Activated B cell treated with CpG ODN at 0.5 μM for 24 hours (primary cell): ENCODE measurements at places on chromosomes 4 and X.

DNA sequence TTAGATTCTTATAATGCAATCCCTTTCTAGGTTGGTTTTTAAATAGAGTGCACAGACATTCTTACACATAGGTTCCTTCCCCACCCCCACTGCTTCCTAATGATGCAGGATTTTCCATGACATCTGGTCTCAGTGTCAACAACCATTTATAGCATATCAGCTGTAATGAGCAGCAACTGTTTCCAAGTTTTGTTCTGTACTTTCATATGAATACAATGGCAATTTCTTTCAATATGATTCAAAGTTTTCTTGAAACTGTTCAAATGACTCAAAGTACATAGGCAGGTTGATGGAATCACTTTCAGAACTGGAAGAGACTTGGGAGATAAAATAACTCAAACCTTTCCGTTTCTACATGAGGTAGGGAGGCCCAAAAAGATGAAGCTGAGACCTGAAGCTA lies 220.7 kb downstream of the CAMK2D start:
- H3K36me3 ChIP-seq: peaks cover 28% of the 10 kb centered on the region
- H3K4me3 ChIP-seq: no peak overlapping the region
- H3K27me3 ChIP-seq: no peaks in the 10 kb centered on the region
- H3K27ac ChIP-seq: no peak overlapping the region
- no peak for DNase-seq

DNA sequence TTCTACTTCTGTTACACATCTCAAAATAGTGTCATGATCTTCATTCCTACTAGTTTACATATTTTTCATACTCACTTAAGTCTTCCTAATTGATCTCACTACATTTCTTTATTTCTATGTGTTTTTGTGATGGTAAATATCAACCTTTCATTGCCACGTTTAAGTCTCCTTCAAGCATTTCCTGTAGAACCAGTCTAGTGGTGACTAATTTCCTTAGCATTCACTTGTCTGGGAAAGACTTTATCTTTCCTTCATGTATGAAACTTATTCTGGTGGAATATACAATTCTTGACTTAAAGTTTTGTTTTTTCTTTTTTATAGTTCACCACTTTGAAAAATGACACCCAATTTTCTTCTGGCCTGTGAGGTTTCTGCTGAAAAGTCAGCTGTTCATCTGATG lies 181.4 kb upstream of the NEIL3 start:
- no peak for DNase-seq
- no peaks in the 10 kb centered on the region for H3K27me3 ChIP-seq
- H3K27ac ChIP-seq: no peak overlapping the region
- no peaks in the 10 kb centered on the region for H3K36me3 ChIP-seq
- no peaks in the 10 kb centered on the region for H3K4me1 ChIP-seq

DNA sequence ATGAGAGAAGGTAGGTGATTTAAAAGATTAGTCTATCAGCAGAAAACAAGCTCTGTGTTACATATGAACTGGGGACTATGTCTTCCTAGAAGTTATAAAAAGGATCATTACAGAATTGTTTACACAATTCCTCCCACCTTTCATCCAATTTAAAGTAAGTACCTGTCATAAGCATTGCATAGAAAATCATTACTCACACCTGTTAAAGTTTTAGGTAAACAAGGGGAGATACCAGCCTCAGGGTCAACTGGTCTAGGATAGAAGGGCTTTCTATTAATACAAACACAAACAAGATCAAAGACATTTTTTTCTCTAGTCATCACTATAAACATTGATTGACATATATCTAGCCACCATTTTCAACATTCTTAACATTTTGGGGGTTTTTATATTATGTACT lies 333.9 kb downstream of the ARHGAP24 start:
- no peak overlapping the region for H3K4me3 ChIP-seq
- no peak for DNase-seq
- no peaks in the 10 kb centered on the region for H3K27me3 ChIP-seq
- H3K36me3 ChIP-seq: peaks cover 20% of the 10 kb centered on the region
- no peak overlapping the region for H3K27ac ChIP-seq
- H3K4me1 ChIP-seq: no peaks in the 10 kb centered on the region

DNA sequence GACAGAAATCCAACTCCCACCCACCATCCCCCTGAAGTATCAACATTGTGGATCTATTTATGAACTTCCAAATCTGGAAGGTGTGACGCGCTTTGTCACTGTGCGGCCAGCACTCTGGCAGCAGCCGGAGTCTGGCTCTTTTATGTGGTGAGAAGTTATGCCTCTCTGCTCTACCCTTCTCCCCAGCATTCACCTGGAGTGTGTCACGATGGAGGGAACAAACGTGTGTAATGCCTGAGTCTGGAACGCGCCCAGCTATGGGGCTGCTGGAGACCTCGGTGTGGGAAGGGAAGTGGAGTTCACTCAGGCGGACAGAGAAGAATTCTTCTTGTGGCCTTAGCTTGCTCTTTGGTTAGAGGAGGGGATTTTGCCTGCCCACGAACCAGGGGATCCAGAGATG lies 222.1 kb upstream of the RPL34 start:
- no peaks in the 10 kb centered on the region for H3K36me3 ChIP-seq
- DNase-seq: no peak
- no peaks in the 10 kb centered on the region for H3K27me3 ChIP-seq
- no peaks in the 10 kb centered on the region for H3K4me1 ChIP-seq

- no peak overlapping the region for H3K27ac ChIP-seq
- H3K27me3 ChIP-seq: no peaks in the 10 kb centered on the region
- no peak for DNase-seq
- no peak overlapping the region for H3K4me3 ChIP-seq
- H3K36me3 ChIP-seq: peaks cover 15% of the 10 kb centered on the region
Observed at GRCh38 chrX:154381271-154381670, 2.2 kb downstream of the EMD start.

GRCh38 chrX:9788911-9789310 lies 2.7 kb downstream of the SHROOM2 start:
- H3K4me1 ChIP-seq: peaks cover 2% of the 10 kb centered on the region
- H3K36me3 ChIP-seq: no peaks in the 10 kb centered on the region
- H3K4me3 ChIP-seq: no peak overlapping the region
- no peak overlapping the region for H3K27ac ChIP-seq
- peaks cover 12% of the 10 kb centered on the region for H3K27me3 ChIP-seq

GRCh38 chr4:31408121-31408520 lies 688.0 kb downstream of the PCDH7 start:
- H3K4me3 ChIP-seq: no peak overlapping the region
- no peaks in the 10 kb centered on the region for H3K36me3 ChIP-seq

DNA sequence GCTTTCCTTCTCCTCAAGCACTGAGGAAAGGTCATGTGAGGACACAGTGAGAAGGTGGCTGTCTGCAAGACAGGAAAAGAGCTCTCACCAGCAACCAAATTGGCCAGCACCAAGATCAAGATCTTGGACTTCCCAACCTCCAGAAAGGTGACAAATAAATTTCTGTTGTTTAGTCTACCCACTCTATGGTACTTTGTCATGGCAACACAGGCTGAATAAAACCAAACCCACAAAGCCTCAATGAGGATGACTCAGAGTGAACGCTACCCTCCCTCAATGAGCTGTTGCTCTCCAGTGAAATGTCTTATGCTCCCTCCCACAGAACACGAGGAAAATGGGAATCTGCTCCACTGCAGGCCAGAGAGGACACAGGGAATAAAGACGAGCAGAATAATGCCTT lies 244.1 kb downstream of the RAB28 start:
- no peaks in the 10 kb centered on the region for H3K4me1 ChIP-seq
- H3K4me3 ChIP-seq: no peak overlapping the region
- DNase-seq: no peak
- no peak overlapping the region for H3K27ac ChIP-seq
- H3K36me3 ChIP-seq: no peaks in the 10 kb centered on the region

- no peaks in the 10 kb centered on the region for H3K27me3 ChIP-seq
- H3K36me3 ChIP-seq: peaks cover 69% of the 10 kb centered on the region
- H3K27ac ChIP-seq: peak overlapping the region; percentile 66
- H3K4me1 ChIP-seq: peaks cover 80% of the 10 kb centered on the region
Observed at GRCh38 chr4:153542834-153543233, 76.7 kb downstream of the TMEM131L start.

DNA sequence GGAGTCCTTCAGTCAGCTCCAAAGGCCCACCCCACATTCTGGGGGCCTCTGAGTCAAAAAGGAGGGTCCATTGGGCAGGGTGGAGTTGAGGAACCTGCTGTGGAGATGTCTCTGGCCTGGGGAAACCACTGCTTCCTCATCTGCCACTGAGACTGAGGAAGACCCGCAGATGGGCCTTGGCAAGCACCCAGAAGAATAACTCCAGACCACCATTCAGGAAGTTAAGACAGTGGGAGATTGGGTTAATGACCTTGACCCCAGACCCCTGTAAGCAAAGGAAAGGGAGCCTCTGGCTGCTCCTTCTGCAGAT lies 8.1 kb upstream of the HSD17B10 start:
- no peak overlapping the region for H3K27ac ChIP-seq
- no peak for DNase-seq
- peak overlapping the region; percentile 83 for H3K4me3 ChIP-seq

DNA sequence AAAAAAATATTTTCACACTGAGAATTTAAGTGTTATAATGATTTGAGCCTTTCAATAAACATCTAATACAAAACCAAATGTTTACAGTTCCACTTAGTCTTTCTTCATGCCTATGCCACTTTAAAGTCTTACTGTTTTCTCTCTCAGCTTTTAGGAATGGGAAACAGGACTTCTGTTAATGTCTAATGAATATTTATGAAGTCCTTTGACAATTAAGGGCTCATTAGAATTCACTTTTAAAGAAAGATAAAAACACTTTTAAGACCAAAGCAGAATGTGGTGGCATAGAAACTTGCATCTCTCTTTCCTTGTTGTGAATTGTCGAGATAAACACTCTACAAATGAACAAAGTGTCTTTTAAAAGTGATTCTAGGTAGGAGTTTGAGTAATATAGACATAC lies 315.9 kb downstream of the BMPR1B start:
- no peak overlapping the region for H3K27ac ChIP-seq
- H3K27me3 ChIP-seq: no peaks in the 10 kb centered on the region
- no peak for DNase-seq
- no peaks in the 10 kb centered on the region for H3K36me3 ChIP-seq
- H3K4me3 ChIP-seq: no peak overlapping the region
